ENCODE measurements at places on chromosomes 7 and 10.

- DNase-seq = no peak
Observed at GRCh38 chr7:28767356-28767755, 190.8 kb downstream of the TRIL start.

- DNase-seq = peak; percentile 19
Observed at GRCh38 chr7:32427769-32428291, 62.4 kb downstream of the LSM5 start.

DNA sequence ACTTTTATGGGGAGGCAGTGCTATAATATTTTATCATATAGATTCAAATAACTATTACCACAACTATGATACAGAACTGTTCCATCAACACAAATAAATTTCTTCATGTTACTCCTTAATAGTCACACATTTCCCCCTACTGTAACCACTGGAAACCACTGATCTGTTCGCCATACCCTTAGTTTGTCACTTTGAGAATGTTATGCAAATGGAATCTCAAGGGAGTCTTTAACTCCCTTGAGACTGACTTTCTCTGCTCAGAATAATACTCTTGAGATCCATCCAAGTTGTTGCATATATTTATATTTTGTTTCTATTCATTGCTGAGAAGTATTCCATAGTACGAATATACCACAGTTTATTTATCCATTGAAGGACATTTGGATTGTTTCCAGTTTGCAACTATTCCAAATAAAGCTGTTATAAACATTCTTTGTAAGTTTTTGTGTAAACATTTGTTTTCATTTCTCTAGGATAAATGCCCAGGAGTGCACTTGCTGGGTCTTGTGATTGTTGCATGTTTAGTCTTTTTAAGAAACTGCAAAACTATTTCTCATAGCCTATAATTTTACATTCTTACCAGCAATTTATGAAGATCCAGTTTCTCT is 19.7 kb upstream of the PON2 start:
- no peak for DNase-seq

DNA sequence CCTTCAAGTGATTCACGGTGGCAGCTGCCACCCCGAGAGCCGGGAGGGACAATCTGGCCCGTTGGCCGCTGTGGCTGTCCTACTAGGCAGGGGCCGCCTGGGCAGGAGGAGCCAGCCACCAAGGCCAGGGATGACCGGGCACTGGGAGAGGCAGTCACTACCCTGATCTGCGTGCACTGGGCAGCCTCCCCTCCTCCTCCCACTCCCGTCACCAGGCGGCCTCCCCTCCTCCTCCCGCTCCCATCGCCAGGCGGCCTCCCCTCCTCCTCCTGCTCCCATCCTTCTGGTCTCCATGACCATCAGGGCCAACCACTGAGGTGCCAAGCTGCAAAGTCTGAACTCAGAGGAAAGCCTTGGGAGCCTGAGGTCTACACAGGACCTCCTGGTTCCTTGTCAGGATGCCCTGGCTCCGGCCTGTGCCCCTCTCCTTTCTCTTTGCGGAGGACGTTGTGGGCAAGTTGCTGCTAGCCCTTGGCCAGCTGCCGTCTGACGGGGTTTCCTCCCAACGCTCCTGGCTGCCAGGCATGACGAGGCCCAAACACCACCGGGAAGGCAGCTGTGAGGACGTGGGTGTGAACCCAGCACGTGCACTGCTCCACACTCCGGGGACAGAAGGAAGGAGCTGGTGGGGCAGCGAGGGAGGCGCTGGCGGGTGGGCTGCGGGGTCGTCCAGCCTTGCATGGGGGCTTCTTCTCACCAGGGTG is 131.1 kb downstream of the WDR37 start:
- no peak for DNase-seq

DNA sequence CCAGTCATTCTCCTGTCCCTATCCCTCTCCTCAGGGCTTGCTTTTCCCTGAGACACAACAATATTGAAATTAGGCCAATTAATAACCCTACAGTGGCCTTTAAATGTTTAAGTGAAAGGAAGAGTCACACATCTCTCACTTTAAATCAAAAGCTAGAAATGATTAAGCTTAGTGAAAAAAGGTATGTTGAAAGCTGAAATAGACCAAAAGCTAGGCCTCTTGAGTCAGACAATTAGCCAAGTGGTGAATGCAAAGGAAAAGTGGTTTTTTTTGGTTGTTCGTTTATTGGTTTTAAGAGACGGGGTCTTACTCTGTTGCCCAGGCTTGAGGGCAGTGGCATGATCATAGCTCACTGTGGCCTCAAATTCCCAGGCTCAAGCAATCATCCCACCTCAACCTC is 9.7 kb upstream of the ATAD1 start:
- DNase-seq = no peak

GRCh38 chr7:156773966-156774365 is 119.0 kb downstream of the LMBR1 start:
- no peak for DNase-seq

DNA sequence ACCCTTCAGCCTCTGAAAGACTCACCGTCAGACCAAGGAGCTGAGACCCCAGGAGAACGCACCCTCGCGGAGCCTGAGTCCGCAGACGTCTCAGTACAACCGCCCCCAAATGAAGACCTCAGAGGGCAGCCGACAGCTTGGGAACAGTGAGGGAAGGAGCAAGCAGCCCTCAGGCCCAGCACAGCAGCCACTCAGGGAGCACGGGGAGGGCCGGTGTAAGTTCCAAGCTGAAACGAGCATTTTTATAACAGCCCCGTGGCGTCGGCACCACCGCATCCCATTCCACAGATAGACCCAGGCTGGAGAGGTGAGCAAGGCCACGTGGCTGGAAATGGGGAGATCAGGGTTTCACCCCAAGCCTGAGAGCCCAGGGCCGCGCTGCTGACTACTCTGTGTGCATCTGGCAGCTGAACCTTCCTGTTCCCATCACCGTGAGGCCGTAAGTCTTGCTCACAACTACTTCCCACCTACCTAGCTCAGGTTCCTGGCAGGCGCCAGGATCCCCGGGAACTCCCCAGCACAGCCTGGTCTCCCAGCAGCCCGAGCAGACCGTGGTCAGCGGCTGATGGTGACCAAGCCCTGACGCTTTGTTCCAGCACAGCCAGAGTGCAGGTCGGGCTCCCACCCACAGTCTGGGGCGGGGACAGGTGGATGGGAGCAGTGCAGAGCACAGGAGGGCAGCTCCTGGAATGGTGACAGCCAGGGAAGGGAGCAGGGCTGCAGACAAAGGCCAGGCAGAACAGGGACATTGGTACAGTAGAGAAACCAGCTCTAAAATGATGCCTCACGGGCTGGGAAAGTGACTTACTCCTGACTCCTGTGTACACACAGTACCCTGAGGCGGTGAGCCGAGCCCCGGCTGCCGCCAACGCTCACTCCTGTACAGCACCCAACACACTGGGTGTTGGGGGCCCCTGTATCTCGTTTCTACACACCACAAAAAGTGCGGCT is 6.1 kb upstream of the NOM1 start:
- DNase-seq = no peak

DNA sequence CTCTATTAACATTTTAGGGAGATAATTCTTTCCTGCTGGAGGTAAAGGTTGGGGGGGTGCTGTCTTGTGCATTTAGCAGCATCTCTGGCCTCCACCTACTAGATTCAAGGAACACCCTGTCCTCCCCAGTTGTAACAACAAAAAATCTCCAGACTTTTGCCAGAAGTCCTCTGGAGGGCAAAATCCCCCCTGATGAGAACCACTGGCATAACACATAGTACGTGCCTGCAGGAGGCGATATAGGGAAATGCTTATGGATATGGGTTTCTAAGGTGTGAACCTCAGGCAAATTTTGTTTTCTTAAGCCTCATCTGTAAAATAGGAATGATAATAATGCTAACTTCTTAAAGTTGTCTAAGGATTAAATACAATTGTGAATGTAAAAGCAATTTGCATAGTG is 2.9 kb upstream of the OSBPL3 start:
- DNase-seq = no peak

DNA sequence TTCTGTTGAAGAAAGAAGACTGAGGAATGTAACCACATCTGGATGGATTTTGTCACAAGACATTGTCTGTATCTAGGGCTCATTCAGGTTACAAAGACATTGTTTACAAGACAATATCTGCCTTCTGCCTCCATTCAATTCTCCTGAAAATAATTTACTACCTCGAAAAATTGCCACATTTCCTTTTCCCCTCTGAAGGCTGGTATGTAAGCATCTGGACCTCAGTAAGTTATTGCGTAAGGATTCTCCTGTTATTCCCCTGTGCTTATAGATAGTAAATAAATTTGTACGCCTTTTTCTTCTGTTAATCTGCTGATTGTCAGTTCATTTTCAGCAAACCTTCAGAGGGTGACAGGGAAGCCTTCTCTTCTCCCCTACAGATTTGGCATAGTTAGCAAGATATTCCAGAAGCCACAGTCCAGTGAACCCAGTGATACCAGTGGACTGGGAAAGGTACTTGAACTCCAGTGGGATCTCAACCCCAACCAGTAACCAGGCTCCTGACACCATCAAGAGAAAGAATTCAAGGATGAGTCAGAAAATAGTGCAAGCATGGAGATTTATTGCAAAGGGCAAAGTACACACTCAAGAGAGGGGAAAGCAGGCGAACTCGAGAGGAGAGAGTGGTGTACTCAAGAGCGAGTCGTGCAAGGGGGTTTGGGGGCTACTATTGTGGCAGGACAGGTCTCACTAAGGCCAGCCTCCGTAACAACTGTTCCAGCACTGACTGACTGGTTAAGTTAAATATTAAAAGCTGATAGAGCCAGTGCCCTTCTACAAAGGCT is 706.9 kb upstream of the GHITM start:
- no peak for DNase-seq
